ENCODE measurements at places on chromosomes 2 and 18.

DNA sequence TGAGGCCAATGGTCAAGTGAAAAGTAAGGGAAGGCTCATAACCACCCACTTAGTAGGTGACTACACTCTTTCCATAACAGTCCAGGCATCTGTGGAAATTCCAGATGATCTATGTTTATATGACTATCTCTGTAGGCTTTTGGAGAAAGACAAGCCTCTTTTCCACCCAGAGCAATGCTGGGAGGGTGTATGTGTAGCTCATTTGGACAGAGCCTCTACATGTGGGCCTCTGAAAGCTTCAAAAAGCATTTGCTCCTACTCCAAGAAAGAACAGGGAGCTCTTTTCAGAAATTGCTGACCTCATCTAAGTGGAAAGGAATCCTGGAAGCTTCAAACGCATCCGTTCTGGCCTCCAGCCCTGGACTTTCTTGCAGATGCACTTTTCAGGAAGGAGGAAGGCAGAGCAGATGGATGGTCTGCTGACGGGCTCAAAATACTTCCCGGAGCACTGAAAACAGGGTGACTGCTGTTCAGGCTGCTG is 308.7 kb downstream of the LRATD1 start:
- DNase-seq, result no peak

- no peak for DNase-seq
Observed at GRCh38 chr2:45167920-45168629, 158.8 kb upstream of the SIX2 start.

GRCh38 chr2:128594953-128595677 is 276.4 kb upstream of the HS6ST1 start:
- no peak for DNase-seq

DNA sequence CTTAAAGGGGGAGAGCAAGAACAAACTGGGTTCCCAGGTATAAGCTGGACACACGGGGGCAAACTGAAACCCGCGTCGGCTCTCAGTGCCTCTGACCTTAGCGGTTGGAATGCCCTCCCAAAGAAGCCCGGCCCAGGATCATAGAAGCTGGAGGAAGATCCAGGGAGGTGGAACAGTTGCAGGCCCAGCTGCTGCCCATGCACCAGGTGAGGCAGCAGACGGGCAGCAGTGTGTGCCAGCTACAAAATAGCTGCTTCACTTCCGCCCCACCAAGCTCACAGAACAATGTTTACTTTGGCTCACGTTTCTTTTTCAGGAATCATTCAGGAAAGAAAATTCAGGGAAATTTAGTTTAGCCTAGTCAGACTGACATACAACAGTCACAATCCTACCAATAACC is 3.9 kb upstream of the ERMN start:
- DNase-seq, result no peak

DNA sequence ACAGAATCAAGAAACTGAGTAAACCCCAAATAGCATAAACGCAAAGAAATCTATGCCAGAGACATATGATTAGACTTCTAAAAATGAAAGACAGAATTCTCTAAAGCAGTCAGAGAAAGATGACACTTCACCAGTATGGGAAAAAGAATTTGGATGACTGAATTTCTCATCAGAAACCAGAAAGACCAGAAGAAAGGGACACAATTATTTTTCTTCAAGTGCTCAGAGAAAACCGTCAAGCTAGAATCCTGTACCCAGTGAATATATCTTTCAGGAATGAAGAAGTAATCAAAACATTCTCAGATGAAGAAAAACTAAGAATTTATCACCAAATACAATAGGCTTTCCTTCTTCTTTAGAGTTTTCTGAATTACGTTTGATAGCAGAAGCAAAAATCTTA is 14.2 kb upstream of the ESPNL start:
- DNase-seq, result no peak

- DNase-seq, result no peak
Observed at GRCh38 chr2:95525294-95526035, 40.9 kb upstream of the TRIM43B start.

DNA sequence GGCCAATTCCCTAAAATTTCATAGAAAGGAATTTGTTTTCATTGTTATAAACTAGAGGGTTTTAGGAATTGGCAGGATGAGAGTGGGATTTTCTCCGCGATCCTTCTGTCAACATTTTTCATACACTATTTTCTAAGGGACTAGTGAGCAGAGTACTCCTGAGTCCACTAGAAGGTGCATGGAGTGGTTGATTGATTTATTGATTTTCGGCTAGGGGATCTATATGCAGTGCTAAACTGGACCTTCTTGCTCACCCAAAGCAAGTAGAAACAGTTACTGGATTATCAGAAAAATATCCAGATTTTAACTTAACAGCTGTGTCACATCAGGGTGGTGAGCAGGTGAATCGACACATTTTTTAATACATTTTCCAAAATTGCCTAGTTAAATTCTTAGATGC is 159.9 kb upstream of the DTNA start:
- DNase-seq, result no peak

DNA sequence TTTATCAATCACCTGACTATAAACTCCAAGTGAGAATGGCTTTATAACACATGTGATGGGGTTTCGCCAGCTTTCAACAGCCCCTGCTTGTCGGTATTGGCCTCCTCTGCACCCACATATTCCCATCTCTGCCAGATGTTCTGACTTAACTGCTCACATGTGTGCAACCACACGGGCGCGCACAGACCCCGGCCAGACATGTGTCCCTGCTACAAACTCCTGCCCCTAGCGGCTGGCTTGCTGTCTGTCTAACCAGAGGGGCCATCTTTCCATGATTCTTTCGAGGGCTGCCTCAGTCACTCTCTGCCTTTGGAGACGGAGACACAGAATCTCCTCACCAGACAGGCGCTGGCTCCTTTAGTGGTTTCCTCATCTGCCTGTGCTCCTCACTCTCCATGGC is 15.3 kb downstream of the STON1 start:
- DNase-seq, result no peak

DNA sequence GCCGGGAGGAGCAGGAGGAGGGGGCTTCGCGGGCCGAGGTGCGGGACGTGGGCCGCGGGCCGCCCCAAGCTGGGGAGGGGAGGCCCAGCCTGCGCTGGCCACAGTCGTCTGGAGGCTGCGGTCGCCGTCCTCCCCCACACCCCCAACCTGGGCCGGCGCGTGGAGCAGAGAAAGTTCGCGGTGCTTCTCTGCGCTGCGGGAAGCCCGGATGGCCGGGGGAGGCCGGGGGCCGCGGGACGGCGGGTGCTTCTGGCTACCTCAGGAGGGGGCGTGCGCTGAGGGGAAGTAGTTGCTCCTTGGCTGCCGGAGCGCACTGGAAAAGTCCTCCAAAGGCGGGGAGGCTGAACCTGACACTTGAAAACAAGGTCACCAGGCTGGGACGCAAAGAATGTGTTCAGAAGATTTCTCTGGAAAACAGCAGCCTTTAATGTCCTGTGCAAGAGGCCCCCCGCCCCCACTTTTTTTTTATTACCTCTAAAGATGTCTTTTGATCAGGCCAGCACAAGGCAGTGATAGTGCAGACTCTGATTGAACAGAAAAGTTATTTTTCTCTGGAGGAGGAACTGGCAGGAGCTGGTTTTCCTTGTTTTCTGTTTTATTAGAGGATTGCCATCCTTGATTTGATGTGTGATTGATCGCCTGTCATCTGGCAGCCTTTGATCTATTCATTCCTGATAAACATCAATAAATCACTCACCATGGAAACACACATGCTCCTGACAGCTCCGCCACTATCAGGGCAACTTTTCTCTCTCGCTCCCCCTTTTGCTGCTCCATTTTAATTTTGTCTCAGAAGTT is 1.6 kb downstream of the TSHZ1 start:
- no peak for DNase-seq

DNA sequence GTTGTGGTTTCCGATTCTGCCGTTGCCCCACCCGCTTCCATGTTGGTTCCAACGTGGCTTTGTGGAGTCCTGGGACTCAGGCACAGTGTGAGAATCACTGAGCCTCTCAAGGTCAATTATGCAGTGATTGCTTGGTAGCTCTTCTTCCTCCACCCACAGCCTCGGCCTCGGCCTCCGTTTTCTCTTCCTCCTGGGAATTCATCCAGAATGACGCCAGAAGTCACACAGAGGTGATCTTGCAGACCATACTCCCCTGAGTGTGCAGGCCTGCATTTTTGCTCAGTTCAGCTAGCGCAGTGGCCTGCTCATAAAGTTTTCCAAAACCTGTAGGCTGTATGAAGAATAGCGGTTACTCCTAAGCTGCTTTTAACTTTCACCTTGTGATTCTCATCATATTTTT is 273.3 kb downstream of the GBX2 start:
- DNase-seq, result no peak

- peak; percentile 71 for DNase-seq
Observed at GRCh38 chr2:105324732-105325131, 4.8 kb downstream of the TGFBRAP1 start.

GRCh38 chr2:55418512-55419232 is 984 bp downstream of the CCDC88A start:
- no peak for DNase-seq

DNA sequence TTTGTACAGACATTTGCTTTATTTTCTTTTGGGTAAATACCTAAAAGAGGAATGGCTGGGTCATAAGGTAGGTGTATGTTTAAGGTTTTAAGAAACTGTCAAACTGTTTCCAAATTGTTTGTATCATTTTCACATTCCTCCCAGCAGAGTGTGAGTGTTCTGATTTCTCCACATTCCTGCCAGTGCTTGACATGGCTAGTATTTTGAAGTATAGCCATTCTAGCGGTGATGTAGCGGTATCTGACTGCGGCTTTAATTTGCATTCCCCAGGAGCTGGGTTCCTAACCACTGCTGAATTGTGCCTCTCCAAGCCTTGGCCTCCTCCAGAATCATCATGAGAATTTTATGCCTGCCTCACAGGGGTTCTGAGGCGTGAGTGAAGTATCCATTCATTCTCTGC is 61.8 kb upstream of the ARL4C start:
- peak; percentile 25 for DNase-seq

DNA sequence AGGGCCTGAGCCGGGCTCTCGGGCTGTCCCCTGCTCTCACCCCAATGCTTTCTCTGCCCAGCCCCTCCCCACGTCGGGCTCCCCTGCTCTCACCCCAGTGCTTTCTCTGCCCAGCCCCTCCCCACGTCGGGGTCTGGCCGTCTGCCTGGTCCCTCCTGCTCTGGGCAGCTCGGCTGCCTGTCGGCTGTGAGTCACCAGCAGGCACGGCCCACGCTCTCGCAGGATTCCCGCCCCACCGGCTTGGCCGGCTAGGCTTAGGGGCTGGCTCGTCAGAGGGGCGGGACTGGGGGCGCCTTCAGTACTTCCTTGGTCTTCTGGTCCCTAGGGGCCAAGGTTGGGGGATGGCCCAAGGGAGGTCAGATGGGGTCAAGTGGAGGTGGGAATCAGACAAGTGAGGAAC is 3.3 kb downstream of the BOK start:
- DNase-seq, result peak; percentile 80

DNA sequence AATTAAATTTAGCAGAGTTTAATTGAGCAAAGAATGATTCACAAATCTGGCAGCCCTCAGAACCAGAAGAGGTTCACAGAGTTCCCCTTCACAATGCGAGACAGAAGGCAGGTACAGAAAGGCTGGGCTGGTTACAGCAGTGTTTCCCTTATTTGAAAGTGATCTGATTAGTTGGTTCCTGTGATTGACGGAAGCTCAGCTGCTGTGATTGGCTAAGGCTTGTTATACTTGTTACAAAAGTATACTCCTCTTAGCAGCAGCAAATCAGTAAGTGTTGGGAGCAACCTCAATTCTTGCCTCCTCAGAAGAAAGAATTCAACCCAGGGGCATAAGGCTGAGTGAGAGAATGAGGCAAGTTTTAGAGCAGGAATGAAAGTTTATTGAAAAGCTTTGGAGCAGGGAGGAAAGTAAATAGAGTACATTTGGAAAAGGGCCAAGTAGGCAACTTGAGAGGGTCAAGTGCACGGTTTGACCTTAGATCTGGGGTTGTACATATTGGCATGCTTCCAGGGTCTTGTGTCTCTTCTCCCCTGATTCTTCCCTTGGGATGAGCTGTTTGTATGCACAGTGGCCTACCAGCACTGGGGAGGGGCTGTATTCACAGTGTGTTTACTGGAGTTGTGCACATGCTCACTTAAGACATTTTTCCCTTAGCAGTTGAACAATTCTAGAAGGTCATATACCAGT is 431.8 kb upstream of the RAB12 start:
- peak; percentile 19 for DNase-seq

DNA sequence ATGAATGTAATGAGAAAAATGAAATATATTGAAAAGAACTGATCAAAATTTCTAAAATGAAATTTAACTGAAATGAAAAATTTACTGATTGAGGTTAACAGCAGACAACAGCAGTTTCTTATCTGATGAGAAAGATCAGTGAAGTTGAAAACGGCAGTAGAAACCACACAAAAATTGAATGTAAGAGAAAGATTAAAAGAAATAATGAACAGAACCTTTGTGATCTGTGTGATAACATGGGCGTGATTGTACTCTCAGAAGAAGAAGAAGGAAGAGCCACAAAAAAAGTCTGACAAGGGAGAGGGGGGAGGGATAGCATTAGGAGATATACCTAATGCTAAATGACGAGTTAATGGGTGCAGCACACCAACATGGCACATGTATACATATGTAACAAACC is 45.2 kb downstream of the FAM117B start:
- no peak for DNase-seq

- DNase-seq, result no peak
Observed at GRCh38 chr2:28648147-28648546, 103.5 kb upstream of the PPP1CB start.

GRCh38 chr2:39437522-39438296 is 624 bp upstream of the MAP4K3 start:
- peak; percentile 33 for DNase-seq

GRCh38 chr2:84865181-84865783 is 15.6 kb downstream of the TRABD2A start:
- peak; percentile 55 for DNase-seq

DNA sequence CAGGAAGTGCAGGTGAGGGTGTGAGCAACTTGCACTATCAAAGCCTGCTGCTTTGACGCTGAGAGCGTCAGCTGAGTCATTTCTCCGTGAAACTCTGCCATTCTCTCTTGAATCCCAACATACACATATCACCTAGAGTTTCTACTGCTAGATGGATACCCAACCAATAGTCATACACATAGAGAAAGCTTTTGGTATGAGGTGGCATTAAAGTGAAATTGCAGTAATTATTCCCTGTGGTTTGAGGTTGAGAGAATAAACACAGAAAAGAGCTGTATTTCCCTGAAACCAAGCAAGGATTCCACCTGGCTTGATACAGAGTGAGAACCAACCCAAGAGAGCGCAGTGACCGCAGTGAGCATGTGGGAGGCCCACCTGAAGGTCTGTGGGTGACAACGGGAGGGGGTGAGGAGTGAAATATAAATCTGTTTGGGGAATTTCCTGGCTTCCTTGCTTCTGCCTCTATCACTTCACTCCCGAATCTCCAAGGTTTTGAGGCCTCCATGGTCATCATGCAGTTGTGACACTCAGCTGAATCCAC is 28.8 kb upstream of the TMEM18 start:
- no peak for DNase-seq

GRCh38 chr2:166932032-166932431 is 43.8 kb downstream of the XIRP2 start:
- DNase-seq, result no peak

DNA sequence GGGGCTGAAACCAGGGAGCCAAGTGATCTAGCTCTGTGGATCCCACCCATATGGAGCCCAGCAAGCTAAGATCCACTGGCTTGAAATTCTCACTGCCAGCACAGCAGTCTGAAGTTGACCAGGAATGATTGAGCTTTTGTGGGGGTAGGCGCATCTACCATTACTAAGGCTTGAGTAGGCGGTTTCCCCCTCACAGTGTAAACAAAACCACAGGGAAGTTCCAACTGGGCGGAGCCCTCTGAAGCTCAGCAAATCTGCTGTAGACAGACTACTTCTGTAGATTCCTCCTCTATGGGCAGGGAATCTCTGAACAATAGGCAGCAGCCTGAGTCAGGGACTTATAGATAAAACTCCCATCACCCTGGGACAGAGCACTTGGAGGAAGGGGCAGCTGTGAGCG is 96.7 kb downstream of the CCDC148 start:
- DNase-seq, result peak; percentile 7

GRCh38 chr2:71380665-71381064 is 49.1 kb downstream of the ZNF638 start:
- DNase-seq, result peak; percentile 7
